ENCODE measurements at places on chromosomes 2 and 18. TPM values are rescaled to one million over a fixed set of nuclear protein-coding genes. Genes with fewer than 3 reads are reported as not detected.

DNA sequence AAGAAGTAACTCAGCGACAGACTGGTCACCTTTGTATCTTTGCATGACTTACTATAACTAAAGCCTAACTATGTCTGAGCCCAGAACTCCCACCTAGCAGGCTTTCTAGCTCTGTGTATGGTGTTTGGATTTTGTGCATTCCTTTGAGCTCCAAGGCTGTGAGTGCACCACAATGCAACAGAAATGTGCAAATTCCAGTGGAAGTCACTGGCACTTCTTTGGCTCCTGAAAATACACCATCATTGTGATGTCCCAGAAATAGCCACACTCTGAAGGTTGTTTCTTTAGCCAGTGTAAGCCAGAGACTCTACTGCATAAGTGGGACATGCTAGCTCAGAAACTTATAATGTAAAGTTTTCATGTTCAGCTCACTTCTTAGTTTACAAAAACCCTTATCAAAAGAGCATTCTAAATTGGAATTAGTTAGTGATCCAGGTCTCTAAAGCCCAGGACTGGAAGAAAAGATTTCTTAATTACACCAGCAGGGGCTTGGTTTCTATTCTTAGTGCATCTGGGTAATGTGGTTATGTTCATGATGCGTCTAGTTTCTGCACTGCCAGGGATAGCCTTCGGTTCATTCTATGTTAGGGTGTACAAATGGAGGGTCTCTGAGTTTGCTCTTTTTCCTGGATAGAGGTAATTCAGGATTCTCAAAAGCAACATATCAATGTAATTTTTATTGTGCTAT, 1239.5 kb upstream of the ZEB2 start:
- DNase-seq = no peak

DNA sequence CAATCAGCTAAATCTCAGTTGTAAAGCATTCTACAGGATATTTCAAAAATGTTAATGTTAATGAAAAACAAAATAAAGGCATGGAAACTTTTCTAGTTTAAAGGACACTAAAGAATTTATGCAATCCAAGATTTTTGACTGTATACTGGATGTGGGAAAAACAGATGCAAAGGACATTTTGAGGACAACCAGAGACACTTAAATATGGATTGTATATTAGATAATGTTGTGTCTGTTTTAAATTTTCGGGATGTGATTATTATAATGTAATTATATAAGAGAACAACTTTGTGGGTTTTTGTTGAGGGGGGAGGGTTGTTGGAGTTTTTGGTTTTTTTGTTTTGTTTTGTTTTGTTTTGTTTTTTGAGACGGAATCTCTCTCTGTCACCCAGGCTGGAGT, 30.9 kb downstream of the PSMA8 start:
- no peak for DNase-seq

- DNase-seq = no peak
Measured at GRCh38 chr2:15814403-15814802, 125.9 kb upstream of the MYCN start.

DNA sequence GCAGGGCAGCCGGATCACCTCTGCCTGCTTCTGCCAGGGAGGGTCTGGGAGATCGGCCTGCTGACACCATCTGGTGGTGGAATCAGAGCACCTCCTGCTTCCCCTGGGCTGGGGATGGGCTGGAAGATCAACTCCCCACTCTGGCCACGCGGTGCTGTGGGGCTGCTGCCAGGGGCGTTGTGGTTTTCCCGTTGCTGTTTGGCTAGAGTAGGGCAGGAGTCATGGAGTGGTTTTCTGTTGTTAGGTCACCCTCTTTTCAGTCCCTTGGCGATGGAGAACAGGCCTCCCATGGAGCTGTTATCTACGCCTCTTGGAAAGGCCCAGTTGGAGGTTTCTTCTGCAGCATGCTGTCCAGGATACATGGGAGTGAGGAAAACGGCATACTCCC, 15.2 kb downstream of the BCL2L11 start:
- DNase-seq = no peak

DNA sequence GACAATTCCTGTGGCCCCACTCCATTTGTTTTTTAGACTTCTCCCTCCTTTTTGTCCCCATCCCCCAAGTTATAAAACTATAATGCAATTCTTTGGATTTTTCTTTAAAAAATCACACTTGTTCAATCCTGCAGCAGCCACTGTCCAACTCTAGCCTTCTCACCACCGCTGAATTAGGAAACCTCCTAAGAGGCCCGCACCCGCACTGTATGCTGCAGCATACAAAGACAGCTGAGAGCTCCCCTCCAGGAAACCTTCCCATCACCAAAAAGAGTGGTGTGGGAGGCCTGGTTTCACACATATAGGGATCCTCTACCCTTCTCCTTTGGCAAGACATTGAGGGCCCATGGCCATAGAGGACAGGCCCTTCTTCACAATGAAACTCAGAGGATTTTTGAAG, 2.9 kb downstream of the PCGF1 start:
- DNase-seq = no peak

GRCh38 chr2:14494759-14495158, 137.8 kb upstream of the LRATD1 start:
- no peak for DNase-seq

DNA sequence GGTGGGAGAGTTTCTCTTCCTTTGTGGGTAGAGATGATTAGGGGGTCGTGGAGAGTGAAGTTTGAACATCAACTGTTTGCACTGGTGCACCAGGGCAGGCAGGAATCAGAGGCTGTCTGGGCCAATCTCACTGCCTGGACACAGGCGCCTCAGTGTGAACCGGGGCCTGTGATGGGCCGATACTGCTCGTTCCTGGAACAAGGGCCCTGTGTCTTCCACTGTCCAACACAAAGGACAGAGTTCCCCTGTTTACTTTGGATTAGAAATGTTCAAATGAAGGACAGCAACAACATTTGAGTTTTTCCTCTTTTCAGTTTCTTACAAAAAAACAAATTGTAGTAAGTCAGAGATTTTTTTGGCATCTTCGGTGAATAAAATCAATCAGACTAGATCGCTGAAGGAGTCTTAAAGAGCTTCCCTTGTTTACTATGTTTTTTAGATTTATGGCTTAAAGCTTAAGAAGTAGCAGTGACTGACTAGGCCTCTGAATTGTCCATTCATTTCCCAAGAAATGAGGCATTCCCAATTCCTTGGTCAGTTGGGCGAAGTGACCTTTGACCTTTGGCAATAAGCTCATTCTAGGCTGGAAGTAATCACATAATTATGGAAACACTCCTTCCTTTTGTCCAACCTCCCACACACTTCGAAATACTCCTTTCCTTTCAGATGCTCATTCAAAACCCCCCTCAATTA, 11.6 kb upstream of the TGFA start:
- DNase-seq = no peak

- no peak for DNase-seq
Measured at GRCh38 chr18:58991167-58991798, 126.6 kb downstream of the ZNF532 start.

GRCh38 chr18:9700261-9700796, 7.8 kb upstream of the RAB31 start:
- no peak for DNase-seq

- no peak for DNase-seq
Measured at GRCh38 chr2:226818930-226819329, 16.9 kb upstream of the RHBDD1 start.

- peak; percentile 46 for DNase-seq
Measured at GRCh38 chr18:51164342-51164741, 33.1 kb downstream of the MEX3C start.

- DNase-seq = no peak
Measured at GRCh38 chr18:4058179-4058578, 396.9 kb downstream of the DLGAP1 start.

- DNase-seq = no peak
Measured at GRCh38 chr2:66000901-66001300, 434.0 kb upstream of the MEIS1 start.

DNA sequence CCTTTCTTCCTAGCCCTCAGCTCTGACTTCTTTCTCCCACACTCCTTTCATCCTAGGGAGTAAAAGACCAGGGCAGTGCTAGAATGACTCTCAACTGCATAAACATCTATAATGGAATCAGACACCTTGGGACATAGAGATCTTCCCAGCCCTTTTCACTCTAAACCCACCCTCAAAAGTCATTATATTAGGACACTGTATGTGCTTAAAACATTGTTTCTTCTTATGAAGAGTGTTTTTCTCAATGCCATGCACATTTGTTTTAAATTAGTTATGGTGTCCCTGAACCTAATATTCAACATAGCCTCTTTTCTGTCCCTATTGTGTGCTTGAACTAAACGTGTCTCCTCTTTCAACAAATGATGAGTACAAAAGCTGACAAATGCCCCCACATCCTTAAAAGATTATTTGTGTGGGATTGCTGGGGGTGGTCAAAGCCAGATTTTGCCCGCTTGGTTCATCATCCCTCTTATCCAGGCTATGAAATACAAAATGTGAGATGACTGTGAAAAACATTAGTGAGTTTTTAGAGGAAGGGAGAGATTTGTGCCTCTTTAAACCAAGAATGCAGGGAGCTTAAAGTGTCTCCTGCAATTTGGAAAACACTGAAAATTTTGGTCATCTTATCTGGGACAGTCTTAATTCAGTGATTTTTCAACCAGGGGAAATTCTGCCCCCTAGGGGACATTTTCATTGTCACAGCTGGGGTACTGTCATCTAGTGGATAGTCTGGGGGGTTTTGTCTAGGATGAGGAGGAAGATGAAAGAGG, 29.0 kb downstream of the SERPINB5 start:
- no peak for DNase-seq

GRCh38 chr2:88099798-88100488, 27.9 kb downstream of the FABP1 start:
- no peak for DNase-seq

DNA sequence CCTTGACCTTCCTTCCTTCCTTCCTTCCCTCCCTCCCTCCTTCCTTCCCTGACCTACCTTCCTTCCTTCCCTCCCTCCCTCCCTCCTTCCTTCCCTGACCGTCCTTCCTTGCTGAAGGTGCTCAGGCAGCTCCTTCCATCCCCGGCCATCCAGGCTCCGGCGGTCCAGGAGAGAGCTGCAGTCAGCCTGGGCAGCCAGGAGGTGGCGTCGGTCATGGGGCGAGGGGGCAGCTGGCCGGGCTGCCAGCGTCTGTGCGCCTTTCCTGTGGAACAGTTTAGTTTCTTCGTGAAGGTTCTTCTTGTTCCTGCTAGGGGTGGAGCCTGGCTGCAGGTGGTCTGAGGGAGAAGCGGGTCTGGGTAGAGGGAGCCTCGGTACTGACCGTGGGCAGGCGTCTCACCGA, 15.7 kb downstream of the GPR35 start:
- peak; percentile 24 for DNase-seq

GRCh38 chr18:50396005-50396660, 21.3 kb downstream of the SKA1 start:
- no peak for DNase-seq

- DNase-seq = no peak
Measured at GRCh38 chr2:97660775-97661389, 3.0 kb downstream of the ACTR1B start.

- DNase-seq = no peak
Measured at GRCh38 chr2:236552212-236552542, 17.4 kb upstream of the ACKR3 start.

DNA sequence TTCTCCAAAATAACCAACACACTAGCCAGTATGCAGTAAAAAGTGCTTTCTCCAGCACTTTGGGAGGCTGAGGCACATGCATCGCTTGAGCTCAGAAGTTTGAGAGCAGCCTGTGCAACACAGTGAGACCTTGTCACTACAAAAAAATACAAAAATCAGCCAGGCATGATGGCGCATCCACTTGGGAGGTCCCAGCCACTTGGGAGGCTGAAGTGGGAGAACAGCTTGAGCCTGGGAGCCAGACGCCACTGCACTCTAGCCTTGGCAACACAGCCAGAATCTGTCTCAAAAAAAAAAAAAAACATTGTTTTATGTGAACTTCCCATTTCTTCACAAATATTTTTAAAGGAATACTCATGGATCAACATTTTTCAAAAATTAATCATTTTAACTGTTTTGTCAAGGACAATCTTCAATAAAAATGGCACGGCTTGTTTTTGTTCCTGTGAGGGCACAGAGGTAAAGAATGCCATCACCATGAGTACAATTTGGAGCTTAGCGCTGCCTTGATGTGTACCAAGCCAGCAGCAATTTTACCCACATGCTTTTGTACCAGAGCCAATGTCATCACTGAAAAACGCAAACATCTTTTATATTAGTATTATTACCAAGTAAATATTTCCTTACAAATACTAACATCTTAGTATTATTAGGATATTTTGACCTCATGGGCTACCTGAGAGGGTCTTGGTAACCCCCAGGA, 26.7 kb downstream of the RAB1A start:
- no peak for DNase-seq

GRCh38 chr2:98155291-98155690, 68.3 kb downstream of the VWA3B start:
- no peak for DNase-seq

GRCh38 chr18:50956116-50956515, 11.7 kb upstream of the ELAC1 start:
- no peak for DNase-seq

DNA sequence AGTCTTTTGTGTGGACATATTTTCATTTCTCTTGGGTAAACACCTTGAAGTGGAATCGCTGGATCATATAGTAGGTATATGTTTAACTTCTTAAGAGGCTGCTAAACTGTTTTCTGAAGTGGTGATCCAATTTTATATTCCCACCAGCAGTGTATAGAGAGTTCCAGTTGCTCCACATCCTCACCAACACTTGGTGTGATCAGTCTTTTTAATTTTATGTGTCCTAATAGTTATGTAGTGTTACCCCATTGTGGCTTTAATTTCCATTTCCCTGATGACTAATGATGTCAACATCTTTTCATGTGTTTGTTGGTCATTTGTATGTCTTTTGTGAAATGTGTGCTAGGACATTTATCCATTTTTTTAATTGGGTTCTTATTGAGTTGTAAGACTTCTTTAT, 56.9 kb downstream of the DGKD start:
- no peak for DNase-seq

GRCh38 chr2:7146151-7146550, 228.9 kb downstream of the RNF144A start:
- DNase-seq = no peak

- DNase-seq = no peak
Measured at GRCh38 chr2:391696-392095, 103.8 kb upstream of the ALKAL2 start.

DNA sequence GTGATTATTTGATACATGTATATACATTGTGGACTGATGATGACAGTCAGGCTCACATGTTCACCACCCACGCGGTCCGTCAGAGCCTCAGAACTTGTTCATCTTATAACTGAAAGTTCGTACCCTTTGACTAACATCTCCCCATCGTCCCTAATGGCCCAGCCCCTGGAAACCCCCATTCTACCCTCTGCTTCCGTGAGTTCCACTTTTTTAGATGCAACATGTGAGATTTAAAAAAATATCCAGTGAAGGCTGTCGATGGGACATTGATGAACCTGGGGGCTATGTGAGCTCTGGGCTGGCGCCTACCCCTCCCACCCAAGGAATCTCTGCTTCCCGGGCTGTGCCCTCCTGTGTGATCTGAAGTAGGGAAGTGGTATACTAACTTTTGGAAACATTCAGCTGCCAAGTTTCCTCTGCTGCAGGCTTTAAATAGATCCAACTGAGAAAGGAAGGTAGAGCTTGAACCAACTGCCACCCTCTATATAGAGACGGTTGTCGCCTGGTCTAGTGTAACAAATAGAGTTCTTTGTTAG, 163.8 kb downstream of the FAM210A start:
- DNase-seq = no peak

- DNase-seq = no peak
Measured at GRCh38 chr18:12431561-12431960, 23.8 kb downstream of the PRELID3A start.

Gene POMC
- polyA plus RNA-seq = 12.8 TPM

Gene CYTIP
- 84.4 TPM for polyA plus RNA-seq

Gene LOXHD1
- not detected for polyA plus RNA-seq

Gene ARHGAP15
- 168 TPM for polyA plus RNA-seq

Gene KCNJ3
- not detected for polyA plus RNA-seq

Gene RBKS
- polyA plus RNA-seq = 3.4 TPM

Gene LCT
- not detected for polyA plus RNA-seq

Gene RELCH
- polyA plus RNA-seq = 7.9 TPM

Gene FKBP7
- polyA plus RNA-seq = 2.1 TPM

All from immature natural killer cell (primary cell).